ENCODE measurements at places on chromosomes 12 and 14. TPM values are rescaled to one million over a fixed set of nuclear protein-coding genes. Genes with fewer than 3 reads are reported as not detected.

TNFRSF1A gene
- total RNA-seq, result 630 TPM

ALKBH1 gene
- total RNA-seq, result 14.9 TPM

SLC8A3 gene
- not detected for total RNA-seq

GALNT6 gene
- 3.3 TPM for total RNA-seq

TPH2 gene
- total RNA-seq, result not detected

KLRK1 gene
- not detected for total RNA-seq

RGS6 gene
- total RNA-seq, result not detected

TRAFD1 gene
- total RNA-seq, result 17.2 TPM

LRP10 gene
- 74.1 TPM for total RNA-seq

AICDA gene
- total RNA-seq, result 0.07 TPM

TAS2R43 gene
- total RNA-seq, result not detected

TAS2R50 gene
- not detected for total RNA-seq

DPPA3 gene
- not detected for total RNA-seq

SLC5A8 gene
- total RNA-seq, result not detected

Measured in A549 treated with Mapracorat at 1 μM for 4 hours (cell line).